ENCODE measurements at places on chromosomes 4 and X.
A peak's percentile ranks its signal among the peaks of the same experiment; 100 is the strongest.

- no peak for DNase-seq
Observed at GRCh38 chr4:150181536-150181935, 103.3 kb downstream of the DCLK2 start.

- no peak for DNase-seq
Observed at GRCh38 chr4:149836546-149836945, 20.9 kb upstream of the IQCM start.

DNA sequence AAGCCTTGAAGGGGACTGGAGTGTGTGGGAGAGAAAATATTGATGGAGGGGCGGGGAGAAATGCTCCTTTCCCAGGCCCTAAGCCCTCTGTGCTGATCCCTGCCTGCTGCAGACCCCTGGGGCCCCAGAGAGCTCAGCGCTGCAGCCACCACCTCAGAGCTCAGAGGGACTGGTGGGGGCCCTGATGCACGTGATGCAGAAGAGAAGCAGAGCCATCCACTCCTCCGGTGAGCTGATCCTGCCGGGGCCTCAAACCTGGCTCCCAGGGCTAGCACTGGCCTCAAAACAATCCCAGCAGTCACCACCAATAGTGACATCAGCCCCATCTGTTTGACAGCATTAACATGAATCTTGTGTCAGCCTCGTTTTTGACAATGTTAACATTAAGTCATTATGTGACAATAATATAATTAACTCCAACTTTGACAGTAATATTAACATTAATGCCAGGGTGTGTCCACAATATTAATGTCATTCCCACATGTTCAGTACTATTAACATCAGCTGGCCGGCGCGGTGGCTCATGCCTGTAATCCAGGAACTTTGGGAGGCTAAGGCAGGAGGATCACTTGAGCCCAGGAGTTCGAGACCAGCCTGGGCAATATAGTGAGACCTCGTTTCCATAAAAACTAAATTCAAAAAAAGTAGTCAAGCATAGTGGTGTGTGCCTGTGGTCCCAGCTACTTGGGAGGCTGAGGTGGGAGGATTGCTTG lies 5.8 kb downstream of the WAS start:
- no peak for DNase-seq

GRCh38 chr4:77003400-77003799 lies 53.8 kb downstream of the SEPTIN11 start:
- DNase-seq = no peak

- no peak for DNase-seq
Observed at GRCh38 chrX:102846544-102847236, 90.4 kb upstream of the RAB40AL start.

DNA sequence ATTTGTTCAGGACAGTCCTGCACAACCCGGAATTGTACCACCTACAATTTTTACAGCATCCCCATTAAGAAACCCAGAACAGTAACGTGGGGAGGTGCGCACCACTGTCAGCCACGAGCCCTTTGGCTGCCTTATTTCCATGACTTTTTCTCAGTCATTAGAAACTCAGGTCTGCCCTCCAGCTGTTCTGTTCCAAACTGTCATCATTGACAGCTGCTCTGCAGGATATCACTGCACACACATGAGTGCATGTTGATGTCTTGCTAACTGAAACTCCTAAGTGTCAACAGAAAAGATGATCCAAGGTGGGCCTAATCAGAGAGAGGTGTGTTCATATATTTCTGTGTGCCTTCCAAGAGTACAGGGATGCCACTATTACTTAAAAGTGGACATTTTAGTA lies 123.4 kb downstream of the PARM1 start:
- DNase-seq = no peak

DNA sequence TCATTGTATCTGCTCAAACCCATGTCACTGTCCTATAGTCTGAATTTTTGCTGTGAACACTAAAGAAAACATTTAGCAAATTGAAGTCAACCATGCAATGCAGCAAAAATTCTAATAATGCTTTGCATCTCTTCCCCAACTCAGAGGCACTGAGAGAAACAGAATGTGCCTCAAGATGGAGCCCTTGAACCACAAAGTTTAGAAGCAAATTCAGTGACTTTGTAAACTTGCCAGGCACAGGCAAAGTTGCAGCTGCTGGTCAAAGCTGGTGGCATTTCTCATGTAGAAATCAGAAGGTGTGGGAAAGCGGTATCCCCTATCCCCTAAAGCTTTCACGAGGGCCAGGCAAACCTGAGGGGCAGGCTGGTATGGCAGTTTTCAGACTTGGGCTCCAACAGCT lies 121.7 kb upstream of the DIPK2B start:
- DNase-seq = no peak

DNA sequence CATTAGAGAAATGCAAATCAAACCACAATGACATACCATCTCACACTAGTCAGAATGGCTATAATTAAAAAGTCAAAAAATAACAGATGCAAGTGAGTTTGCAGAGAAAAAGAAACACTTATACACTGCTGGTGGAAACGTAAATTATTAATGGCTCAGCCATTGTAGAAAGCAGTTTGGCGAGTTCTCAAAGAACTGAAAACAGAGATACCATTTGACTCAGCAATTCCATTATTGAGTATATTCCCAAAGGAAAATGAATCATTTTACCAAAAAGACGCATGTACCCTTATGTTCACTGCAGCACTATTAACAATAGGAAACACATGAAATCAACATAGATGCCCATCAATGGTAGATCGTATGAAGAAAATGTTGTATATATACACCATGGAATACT lies 75.0 kb downstream of the NAA11 start:
- no peak for DNase-seq

DNA sequence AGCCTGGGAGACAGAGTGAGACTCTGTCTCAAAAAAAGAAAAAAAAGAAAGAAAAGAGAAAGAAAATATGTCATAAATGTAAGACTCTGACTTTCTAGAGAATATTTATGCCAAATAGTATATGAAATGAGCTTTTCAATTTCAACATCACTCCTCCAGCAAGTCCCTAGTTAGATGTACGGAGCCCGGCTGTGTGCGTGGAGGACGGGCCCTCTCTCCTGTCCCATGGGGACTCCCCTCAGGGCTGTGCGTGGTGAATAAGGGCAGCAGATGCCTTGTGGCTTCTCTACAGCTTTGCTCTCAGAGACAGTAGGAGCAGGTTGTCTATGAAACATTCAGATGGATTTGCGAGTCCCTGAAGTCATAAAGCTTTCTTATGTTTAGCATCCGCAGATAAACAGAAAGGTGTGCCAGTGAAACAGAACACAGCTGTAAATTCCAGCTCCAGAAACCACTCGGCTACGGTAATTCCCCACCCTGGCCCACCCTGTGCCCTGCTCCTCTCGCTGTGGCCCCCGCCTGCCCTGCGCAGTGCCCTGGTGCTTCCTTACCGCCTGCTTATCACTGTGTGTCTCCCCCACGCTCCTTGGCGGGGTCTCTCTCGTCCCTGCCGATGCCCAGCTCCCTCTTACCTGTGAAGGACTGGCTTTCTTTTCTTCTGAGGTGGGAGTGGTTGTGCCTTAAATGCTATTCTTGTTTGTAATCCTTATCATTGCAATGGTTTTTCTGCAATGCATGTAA lies 13.9 kb upstream of the HGFAC start:
- DNase-seq = no peak

- no peak for DNase-seq
Observed at GRCh38 chrX:95071052-95071451, 1397.0 kb downstream of the FAM133A start.

DNA sequence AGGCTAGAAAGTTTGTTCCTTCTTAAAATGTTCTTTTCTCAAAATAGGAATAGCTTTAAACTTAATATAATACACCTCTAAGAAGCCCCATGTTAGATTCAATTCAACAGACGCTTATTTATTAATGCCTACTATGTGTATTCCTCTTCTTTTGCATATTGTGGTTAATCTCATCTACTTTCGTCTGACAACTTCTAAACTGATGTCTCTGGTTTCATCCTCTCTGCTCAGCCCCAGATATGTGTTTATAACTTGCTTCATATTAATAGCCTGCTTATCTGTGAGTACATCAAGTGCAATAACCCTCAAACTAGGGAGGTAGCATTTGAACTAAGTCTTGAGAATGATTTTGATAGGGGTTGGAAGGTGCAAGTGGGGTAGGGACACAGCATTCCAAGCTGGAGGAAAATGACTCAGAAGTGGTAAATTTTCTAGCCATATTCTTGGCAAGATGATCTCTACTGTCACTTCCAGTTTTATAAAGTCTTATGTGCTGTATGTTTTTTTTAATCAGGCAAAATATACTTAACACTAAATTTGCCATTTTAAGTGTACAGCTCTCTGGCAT lies 37.0 kb downstream of the STK26 start:
- no peak for DNase-seq

GRCh38 chr4:120692964-120693363 lies 229.6 kb downstream of the PRDM5 start:
- DNase-seq = no peak

- DNase-seq = no peak
Observed at GRCh38 chrX:110180176-110180927, 137.5 kb downstream of the AMMECR1 start.

DNA sequence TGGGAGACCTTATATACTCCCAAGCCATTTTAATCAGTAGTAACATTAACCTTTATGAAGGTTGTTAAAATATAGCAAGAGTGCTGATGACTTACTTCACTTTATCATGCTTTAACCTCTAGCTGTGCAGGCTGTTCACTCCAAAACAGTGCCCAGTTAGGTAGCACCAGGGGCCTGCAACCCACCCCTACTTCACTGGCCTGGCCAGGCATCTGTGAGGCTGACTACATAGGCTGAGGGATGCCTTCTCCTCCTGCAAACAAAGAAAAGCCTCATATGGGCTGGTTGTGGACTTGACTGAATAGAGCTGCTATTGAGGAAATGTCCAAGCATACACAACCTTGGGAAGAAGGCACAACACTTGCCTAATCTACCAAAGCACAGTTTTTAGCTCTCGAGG lies 172.8 kb downstream of the SHROOM3 start:
- DNase-seq = no peak

DNA sequence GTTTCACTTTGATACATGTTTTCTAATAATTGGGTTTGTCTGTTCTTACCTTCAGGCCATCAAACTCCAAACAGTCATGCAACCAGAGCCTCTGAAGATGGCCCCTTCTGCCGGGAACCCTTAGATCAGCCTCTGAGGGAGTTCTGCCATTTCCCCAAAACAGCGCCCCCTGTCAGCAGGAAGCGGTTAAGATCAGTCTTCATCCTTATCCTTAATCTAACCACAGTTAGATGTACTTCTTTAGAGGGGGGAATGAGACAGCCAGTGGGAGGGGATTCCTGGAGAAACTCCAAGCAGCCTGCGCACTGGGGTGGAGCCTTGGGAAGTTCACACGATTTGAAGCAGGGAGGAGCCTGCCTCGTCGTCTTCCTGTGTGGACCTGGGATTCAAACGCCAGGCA lies 185.4 kb downstream of the INPP4B start:
- DNase-seq = no peak

- no peak for DNase-seq
Observed at GRCh38 chr4:7821245-7822136, 118.2 kb downstream of the AFAP1 start.

DNA sequence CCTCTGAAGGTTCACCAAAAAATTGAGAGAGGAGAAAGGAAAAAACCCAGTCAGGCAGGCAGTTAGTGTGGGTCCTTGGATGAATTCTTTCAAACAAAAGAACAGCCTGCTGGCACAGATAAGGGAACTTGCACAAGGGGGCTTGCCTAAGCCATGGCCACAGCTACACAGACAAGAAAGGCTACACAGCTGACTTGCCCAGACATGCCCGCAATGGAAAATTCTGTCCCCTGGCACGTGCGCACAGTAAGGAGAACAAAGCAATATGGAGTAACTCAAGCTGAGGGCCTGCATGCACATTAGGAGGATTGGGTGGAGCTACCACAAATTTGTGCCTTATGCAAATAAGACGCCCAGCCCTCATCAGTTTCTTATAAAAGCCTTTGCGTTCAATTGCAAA lies 512.5 kb upstream of the HTR2C start:
- no peak for DNase-seq

DNA sequence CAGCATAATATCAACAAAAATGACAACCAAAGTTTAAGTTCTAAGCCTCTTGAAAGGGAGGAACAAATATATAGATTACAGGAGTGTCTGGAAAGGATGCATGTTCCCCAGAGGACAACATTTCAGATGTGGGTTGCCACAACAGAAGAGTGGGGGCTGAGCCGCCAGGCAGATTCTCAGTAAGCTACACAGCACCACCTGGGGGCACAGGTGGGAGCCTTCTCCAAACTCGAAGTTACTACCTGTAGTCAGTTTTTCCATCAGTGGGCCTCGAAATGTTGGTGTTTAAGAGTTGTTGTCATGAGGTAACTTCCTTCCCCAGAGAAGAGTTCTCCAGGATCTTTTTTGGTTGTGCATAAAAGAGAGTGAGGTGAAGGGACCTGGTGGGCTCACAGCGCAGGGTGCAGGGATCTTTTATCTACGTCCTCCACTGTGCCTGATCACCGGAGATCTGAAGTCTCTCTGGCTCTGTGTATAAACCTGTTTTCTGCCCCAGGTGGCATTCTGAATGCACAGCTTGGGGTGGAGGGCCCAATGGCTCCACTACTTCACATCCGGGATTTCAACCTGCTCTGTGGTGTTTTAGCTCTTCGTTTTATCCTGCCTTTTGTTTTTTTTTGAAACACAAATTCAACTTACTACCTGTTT lies 58.4 kb upstream of the STS start:
- DNase-seq = peak; percentile 44

GRCh38 chr4:145825255-145825654 lies 113.4 kb downstream of the ZNF827 start:
- no peak for DNase-seq

GRCh38 chr4:186088523-186088922 lies 16.0 kb upstream of the FAM149A start:
- no peak for DNase-seq

DNA sequence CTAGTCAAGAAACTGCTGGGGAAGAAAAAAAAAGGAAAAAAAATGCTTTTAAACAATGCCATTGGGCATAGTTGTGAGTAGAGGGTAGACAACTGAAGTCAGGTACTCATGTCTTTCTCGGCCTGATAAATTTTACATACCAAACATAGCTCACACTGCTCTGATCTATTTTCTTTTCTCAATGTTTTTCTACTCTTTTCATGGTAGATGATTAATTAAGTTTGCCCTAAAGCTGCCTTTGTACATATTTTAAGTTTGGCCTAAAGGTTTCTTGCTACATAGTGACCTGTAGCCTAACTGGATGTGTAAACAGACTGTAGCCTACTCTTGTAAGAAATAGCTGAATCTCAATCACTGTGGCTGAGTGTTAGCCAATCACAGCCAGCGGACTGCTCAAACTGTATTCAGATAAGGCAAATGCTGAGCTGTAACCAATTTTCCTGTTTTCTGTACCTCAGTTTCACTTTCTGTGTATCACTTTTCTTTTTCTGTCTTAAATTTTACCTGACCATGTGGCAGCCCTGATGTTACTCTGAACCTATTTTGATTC lies 121.0 kb downstream of the PCDH10 start:
- no peak for DNase-seq

GRCh38 chrX:125291124-125291523 lies 28.5 kb upstream of the TEX13C start:
- DNase-seq = no peak

- DNase-seq = no peak
Observed at GRCh38 chrX:95716841-95717240, 967.8 kb upstream of the DIAPH2 start.

DNA sequence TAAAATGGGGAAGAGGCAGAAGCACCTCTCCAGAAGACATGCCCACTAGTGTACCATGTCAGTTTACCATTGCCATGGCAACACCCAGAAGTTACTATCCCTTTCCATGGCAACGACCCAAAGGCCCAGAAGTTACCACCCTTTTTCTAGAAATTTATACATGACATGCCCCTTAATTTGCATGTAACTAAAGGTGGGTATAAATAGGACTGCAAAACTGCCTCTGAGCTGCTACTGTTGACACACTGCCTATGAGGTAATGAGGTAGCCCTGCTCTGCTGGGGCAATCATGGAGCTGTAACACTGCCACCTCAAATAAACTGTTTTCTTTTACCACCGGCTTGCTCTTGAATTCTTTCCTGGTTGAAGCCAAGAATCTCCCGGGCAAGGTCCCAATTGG lies 13.9 kb upstream of the BEX4 start:
- no peak for DNase-seq

All from CD4-positive, alpha-beta T cell treated with Interleukin-15 for 1 hour (primary cell).